Fibroblast of skin of scalp (primary cell): ENCODE measurements at places on chromosomes 13 and 19.
A peak's percentile ranks its signal among the peaks of the same experiment; 100 is the strongest.

DNA sequence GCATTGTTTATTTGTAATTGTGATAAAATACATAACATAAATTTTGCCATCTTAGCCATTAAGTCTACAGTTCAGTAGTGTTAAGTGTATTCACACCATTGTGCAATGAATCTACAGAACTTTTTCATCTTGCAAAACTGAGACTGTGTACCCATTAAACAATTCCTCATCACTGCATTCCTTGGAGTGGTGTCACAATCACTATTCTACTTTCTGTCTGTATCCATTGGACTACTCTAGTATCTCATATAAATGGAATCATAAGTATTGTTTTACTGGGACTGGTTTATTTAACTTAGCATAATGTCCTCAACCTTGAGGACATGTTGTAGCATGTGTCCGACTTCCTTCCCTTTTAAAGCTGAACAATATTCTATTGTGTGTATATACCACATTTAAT, 36.8 kb downstream of the UFM1 start:
- DNase-seq = peak; percentile 46

GRCh38 chr19:10543420-10544241, at the start of gene ATG4D:
Gene ATG4D, plus strand, starts transcription at chr19:10543904. Its CDS starts 187 bp downstream, at chr19:10544091.
- peak; percentile 72 for DNase-seq

DNA sequence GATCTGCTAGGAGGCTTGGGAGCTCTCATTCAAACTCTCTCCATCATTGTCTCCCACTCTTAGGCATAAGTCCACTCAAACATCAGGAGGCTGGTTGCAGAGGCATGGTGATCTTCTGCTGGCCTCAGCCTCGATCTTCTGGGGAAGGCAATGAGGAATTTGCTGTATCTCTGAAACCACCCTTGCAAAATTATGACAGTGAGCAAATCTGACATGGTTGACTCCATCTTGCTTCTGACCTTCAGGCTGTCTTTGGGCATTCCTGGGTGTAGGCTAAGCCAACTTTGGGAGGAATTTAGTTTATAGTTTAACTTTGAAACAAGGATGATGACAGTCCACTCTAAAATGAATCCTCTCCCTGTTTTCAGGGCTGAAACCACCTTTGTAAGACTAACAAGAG, 84.1 kb upstream of the ABCC4 start:
- DNase-seq = no peak

GRCh38 chr13:102405499-102406100, 3.8 kb upstream of the FGF14 start:
- peak; percentile 9 for DNase-seq

- DNase-seq = no peak
These were observed 263.6 kb upstream of the GPC6 start for GRCh38 chr13:92963029-92963428.

- DNase-seq = no peak
These were observed 66.4 kb upstream of the USP29 start for GRCh38 chr19:57053401-57053800.

DNA sequence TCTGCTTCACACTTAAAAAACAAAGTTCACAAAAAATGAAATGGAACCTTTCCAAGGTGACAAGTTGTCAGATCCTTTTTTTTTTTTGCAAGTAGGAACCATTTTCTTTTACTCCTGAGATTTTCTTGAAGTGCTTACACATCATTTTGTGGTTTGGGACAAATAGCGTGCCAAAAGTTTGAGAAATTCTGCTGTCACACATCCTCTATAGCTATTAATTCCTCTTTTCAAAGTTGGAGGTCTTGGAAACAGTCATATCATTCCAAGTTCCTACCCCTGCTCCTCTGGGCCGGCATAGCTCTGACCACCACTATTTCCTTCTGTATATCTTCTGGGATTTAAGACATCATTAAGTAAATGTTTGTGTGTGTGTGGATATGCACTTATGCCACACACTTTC, 421.6 kb upstream of the SLC10A2 start:
- no peak for DNase-seq

DNA sequence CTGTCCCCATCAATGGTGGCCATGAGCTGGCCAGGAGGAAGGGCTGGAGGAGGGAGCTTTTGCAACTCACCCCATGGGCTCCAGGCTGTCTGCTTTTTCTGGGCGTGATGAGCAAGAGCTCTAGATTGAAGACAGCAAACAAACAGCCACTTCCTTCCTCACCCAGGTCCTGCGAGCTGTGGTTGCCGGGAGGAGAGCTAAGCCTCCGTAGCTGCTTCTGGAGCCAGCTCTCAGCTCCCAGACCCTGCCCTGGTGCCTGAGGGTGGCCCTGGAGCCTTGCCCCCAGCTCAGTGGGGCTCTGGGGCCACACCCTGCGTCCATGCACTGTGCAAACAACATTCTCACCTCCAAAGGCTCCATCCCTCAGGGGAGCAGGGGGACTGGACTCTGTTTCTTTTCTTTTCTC, 6.2 kb downstream of the MYO1F start:
- peak; percentile 65 for DNase-seq

DNA sequence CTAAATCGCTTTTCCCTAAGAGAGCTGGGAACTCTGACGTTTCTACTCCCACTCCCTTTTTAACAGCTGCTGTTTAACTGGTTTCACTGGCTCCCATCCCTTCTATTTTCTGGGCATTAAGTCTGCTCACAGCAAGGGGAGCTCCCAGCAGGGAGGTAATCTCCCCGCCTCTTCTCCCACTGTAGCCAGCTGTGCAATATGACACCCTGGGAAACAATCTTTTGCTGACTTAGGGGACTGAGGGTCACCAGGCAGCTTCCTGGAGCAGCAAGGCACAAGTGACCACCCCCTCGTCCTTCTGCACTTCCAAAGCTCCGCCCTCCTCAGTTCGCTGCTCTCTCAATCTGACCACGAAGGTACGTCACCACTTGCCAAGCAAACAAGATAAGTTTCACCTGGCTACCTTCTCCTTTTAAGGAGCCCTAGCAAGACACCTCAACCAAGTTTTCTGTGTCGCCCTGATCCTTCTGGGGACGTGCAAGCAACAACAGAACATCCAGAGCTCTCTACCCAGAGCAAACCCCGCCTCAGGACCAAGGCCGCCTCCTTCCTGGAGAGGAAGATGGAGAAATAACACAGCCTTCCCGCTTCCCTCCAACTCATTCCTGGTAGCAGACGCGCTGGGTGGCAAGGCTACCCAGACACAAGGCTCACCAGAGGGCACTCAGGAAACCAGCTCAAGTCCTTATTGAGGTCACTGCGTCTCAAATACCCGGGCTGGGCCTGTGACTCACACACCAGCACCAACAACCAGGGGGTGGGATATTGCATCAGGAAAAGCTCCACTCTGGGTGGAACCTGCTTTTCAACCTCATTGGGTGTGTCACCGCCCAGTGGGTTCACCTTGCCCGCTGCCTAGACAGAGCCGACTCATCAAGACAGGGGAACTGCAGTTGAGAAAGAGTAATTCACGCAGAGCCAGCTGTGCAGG, 92.4 kb downstream of the STK24 start:
- DNase-seq = peak; percentile 94
